ENCODE measurements at places on chromosomes 3 and 15.

DNA sequence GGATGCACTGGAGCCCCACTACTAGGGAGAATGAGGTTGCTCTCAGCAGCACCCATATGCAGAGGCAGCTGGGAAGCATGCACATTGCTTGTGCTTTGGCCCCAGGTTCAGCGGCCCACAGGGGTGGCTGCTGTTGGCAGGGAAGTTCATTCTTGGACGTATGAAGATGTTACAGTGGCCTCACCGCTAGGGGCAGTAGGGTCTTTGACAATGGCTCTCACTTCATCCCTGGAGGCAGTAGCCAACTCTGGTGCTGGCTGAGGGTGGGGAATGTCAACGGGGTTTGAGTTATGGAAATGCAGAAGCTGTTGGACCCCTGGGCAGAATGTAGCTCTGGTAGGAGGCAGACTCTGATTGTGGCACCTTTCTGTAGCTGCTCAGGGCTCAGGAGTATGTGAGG lies 279.9 kb downstream of the SCAPER start:
- DNase-seq: peak; percentile 32

DNA sequence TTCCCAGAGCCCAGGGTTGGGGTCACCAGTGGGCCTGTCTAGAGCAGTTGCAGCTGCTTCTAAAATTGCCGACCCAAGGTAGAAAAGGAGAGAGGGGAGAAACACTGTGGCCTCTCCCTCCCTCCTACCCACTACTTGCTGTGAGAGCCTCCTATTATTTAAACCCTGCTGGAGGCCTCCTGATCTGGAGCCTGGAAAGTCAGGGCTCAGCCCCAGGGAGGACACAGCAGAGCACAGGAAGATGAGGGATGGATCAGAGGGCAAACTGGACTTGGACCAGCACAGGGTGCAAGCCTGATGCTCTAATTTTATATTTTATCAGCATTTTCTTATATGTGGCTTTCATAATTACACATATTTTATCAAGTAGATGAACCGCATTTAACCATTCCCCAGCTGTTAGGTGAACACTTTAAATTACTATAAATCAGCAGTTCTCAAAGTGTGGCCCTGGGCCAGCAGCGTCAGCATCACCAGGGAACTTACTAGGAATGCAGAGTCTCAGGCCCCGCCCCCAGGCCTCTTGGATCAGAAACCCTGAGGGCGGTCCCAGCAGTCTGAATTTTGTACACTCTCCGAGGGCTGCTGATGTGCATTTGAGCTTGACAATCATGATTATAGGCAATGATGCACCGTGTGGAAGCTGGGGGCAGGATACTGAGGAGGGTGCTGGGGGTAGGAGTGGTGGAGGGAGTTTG lies 26.7 kb downstream of the SMAD3 start:
- DNase-seq: no peak

GRCh38 chr3:155010416-155010815 lies 69.7 kb upstream of the MME start:
- no peak for DNase-seq

DNA sequence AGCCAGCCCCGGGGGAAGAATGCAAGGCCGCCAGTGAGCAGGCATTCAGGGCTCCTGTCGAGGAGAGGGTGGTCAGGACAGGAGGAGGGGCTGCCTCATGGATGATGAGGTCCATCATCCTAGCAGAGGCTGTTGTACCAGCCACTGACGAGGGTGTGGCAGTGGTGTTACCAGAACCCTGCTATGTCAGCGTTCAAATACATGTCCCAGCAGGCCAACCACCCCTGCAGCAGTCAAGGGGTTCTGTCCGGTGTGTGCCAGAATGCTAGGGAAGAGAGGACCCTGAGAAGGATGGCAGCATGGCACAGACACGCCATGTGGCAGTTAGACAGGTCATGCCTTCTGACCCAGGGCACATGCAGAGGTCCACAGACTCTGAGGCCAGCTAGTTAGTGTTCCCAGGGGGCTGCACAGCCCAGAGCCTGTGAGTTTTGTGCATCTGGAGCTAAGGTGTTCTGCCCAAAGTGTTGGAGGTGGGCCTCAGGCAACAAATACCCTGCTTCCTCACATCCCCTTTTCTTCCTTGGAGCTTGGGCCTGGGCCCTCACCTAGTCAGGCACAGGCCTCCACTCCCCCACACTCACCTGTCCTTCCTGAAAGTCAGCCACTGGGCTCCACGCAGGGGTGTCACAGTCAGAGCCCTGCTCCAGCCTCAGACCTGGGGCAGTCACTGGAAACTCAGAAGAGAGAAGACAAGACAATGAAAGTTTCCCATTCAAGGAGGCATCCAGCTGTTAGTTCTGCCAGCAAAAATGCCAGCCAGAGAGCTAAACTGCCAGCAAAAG lies 7.8 kb downstream of the PAK6 start:
- no peak for DNase-seq

- DNase-seq: no peak
Observed at GRCh38 chr3:88767746-88768145, 339.7 kb upstream of the EPHA3 start.

- DNase-seq: no peak
Observed at GRCh38 chr3:99966662-99967416, 147.5 kb downstream of the FILIP1L start.

DNA sequence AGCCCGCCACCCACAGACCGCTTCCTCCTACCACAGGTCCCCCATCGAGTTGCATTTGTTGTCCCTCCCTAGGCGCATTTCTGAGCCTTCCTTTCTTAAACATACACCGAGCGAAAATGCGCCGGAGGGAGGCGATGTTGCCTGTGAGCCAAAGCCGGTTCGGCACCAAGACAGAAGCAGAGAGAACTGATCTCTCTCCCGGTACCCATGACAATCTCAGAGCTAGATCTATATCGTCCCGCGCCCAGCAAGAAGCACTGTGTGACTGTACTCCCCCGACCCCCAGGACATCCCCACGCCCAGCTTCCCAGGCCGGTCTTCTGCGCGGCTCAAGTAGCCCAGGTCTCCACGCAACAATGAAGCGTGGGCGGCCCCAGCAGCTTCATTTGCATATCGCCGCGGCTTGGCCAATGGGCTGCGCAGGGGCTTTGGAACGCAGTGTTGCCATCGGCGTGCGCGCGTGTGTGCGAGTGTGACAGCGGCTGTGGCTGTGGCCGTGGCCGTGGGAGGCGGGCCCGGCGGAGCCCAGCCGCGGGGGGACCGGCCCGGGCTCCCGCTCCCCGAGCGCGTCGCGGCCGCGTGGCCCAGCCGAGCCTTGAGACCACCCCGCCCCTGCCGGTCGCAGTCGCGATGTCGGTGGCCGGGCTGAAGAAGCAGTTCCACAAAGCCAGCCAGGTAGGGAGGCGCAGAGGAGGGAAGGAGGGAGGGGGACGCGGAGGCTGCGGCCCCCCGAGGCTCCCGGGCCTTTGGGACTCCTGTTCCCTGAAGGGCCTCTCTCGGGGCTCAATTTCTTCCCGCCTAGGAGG lies at the start of gene SH3GL3:
Gene SH3GL3 (plus strand): TSS at position 438 of the 806 bp plus-strand sequence. CDS start 193 bp downstream, at position 631.
- DNase-seq: peak; percentile 83

DNA sequence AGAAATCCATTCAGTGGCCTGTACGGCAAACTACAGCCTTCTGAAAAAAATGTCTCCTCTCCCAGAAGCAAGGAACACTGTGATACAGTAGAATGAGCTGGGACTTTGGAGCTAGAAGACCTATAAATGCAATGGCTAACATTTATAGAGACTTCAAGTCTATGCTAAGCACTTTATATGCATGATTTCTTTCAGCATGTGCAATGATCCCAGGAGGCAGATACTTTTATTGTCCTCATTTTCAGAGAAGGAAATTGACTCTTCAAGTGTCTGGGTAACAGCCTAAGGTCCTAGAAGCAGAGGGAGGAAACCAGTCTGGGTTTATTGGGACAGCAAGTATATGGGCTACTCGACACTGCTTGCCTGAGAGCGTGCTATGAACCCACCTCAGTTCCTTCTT lies 140.9 kb downstream of the ALDH1A2 start:
- DNase-seq: no peak

DNA sequence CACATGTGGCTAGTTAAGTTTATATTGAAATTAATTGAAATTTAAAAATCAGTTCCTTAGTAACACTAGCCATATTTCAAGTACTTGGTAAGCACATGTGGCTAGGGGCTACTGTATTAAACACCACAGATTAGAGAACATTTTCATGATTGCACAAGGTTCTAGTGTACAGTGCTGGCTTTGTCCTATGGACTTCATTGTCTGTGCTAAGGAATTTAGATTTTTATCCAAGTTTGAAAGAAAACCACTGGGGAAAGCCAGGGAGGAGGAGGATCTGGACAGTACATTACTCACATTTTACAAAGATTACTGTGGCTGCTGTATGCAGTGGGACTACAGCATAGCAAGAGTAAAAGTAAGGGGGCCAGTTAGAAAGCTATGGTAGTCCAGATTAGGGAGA lies 13.9 kb downstream of the STAC start:
- no peak for DNase-seq

- DNase-seq: no peak
Observed at GRCh38 chr3:67998281-67998680, 343.9 kb upstream of the SUCLG2 start.

DNA sequence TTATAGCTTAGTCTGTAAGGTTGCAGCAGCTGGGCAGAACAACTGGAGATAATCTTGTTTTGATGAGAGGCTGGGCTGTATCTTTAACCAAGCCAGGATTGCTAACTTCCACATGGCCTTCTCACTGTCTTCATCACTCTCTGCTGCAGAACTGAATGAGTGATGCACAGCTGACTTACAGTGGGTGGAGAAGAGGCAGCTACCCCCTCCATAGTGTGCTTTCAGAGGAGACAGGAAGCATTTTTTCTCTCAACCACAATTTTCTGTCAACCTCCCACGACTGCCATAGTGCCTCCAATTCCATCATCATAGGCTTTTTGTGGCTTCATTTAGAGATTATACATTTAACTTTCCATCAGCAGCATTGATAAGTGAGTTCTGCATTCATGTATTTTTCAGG lies 168.2 kb downstream of the CLSTN2 start:
- DNase-seq: no peak

All from HEK293T (cell line).